ENCODE measurements at places on chromosomes 3 and 15. TPM values are rescaled to one million over a fixed set of nuclear protein-coding genes. Genes with fewer than 3 reads are reported as not detected.

- H3K4me1 ChIP-seq, result no peaks in the 10 kb centered on the region
- no peaks in the 10 kb centered on the region for H3K36me3 ChIP-seq
- no peaks in the 10 kb centered on the region for H3K27me3 ChIP-seq
- H3K4me3 ChIP-seq, result peak overlapping the region; percentile 70
- DNase-seq, result peak; percentile 87
- peak overlapping the region; percentile 92 for H3K27ac ChIP-seq
These were observed 753 bp downstream of the ITGB5 start for GRCh38 chr3:124886168-124887056.

DNA sequence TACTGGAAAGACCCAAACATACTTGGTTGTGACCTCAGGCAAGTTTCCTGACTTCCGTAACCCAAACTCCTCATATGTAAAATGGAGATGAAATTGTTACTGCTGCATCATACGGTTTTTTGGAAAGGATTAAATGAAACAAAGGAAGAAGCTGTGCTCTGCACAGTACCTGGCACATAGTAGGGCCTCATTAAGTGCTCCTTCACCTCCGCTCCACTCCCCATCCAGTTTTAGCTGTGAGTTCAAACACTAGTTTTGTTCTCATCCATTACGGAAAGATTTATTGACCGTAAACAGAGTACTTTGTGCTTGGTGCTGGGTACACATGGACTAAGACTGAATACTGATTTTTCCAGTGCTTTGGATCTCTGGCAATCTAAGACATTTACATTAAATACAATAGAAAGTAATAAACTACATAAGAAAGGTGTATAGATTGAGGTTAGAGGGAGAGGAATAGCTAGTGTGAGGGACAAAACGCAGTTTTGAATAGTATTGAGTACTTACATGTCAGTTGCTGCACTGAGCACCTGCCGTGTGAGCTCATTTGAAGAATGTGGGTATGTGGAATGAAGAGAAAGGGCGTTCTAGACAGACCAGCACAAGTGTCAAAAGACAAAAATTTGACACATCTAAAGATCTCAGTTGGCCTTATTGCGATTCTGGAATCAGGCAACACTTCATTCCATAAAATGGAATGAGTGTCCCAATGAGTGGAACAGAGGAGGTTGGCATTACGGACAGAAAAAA lies 594 bp upstream of the ICE2 start:
- H3K27ac ChIP-seq, result peak overlapping the region; percentile 84
- H3K36me3 ChIP-seq, result peaks cover 2% of the 10 kb centered on the region
- no peak for DNase-seq
- H3K27me3 ChIP-seq, result no peaks in the 10 kb centered on the region
- peaks cover 22% of the 10 kb centered on the region for H3K4me1 ChIP-seq

- no peaks in the 10 kb centered on the region for H3K36me3 ChIP-seq
- H3K4me1 ChIP-seq, result no peaks in the 10 kb centered on the region
- no peaks in the 10 kb centered on the region for H3K27me3 ChIP-seq
- no peak overlapping the region for H3K4me3 ChIP-seq
These were observed 828.4 kb downstream of the TUSC7 start for GRCh38 chr3:117537949-117538348.

The CPNE9 gene
- not detected for total RNA-seq

GRCh38 chr3:29695643-29696198 lies 414.9 kb downstream of the RBMS3 start:
- H3K4me1 ChIP-seq, result no peaks in the 10 kb centered on the region
- DNase-seq, result peak; percentile 50
- no peak overlapping the region for H3K4me3 ChIP-seq
- peak overlapping the region; percentile 66 for H3K27ac ChIP-seq
- no peaks in the 10 kb centered on the region for H3K36me3 ChIP-seq

- H3K27ac ChIP-seq, result no peak overlapping the region
- DNase-seq, result no peak
- peaks cover 30% of the 10 kb centered on the region for H3K4me1 ChIP-seq
- H3K36me3 ChIP-seq, result no peaks in the 10 kb centered on the region
- no peaks in the 10 kb centered on the region for H3K27me3 ChIP-seq
These were observed 117.4 kb downstream of the IL12A start for GRCh38 chr3:160105907-160106584.

DNA sequence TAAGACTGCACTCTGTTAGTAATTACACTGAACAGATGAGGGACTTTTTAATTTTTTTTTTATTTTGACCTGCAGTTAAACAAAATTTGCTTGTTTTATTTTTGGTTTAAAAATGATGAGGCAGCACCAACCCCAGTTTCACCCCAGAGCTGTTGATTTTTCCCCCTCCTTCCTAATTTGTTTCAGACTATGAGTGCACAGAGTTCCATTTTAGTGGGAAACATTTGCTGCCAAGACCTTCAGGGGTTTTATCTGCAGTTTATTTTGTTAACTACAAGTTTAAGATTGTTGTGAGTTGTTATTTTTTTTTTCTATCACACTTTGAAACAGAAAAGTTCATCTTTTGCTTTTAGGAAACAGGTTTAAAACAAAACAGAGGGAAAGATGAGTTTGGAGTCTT lies 455.9 kb upstream of the NR2F2 start:
- H3K4me1 ChIP-seq, result no peaks in the 10 kb centered on the region
- H3K27me3 ChIP-seq, result no peaks in the 10 kb centered on the region
- DNase-seq, result no peak
- no peak overlapping the region for H3K4me3 ChIP-seq
- H3K27ac ChIP-seq, result no peak overlapping the region

GRCh38 chr3:172040981-172041963 lies 1.9 kb downstream of the FNDC3B start:
- H3K4me3 ChIP-seq, result peak overlapping the region; percentile 84
- peaks cover 42% of the 10 kb centered on the region for H3K4me1 ChIP-seq
- H3K36me3 ChIP-seq, result no peaks in the 10 kb centered on the region

The CCDC13 gene
- 1.8 TPM for total RNA-seq

GRCh38 chr15:61871926-61872522 lies 188.2 kb downstream of the VPS13C start:
- peaks cover 2% of the 10 kb centered on the region for H3K36me3 ChIP-seq
- no peak for DNase-seq
- H3K4me1 ChIP-seq, result no peaks in the 10 kb centered on the region
- no peak overlapping the region for H3K4me3 ChIP-seq
- H3K27me3 ChIP-seq, result no peaks in the 10 kb centered on the region

GRCh38 chr3:191762323-191762960 lies 301.5 kb downstream of the PYDC2 start:
- no peak overlapping the region for H3K27ac ChIP-seq
- H3K36me3 ChIP-seq, result no peaks in the 10 kb centered on the region
- H3K27me3 ChIP-seq, result no peaks in the 10 kb centered on the region
- H3K4me1 ChIP-seq, result peaks cover 6% of the 10 kb centered on the region

The RPL32 gene
- total RNA-seq, result 408 TPM

DNA sequence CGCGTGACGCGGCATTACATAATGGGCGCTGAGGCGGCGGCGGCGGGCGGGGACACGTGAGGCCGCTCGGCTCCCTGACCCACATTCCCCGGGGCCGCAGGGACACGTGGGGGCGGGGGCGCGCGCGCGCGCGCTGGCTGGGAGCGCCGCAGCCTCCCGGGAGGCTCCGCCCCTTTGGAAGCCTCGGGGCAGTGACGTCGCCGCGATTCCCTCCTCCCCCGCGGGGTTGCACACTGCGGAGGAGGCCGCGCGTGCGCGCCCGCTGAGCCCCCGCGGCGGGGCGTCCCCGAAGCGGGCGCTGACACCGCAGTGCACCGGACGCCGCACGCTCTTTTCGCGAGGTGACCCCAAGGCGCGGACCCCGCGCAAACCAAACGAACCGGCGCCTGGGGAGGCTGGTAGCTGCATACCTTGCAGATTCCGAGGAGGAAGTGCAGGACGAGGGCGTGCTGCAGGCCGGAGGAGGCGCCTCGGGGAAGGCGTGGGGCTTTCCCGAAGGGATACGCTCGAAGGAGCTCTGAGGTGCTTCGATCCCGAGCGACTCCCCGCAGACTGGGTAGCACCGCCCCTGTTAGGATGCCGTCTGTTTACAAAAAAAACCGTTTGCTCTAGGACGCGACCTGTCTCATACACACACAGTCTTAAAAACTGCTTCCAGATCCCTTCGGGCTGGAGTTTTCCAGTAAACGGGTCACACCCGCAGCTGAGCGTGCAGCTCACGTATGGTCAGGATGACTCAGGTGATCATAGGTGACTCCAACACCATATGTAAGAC lies 1.0 kb downstream of the NR1D2 start:
- no peaks in the 10 kb centered on the region for H3K27me3 ChIP-seq
- H3K4me3 ChIP-seq, result peak overlapping the region; percentile 82
- peak; percentile 98 for DNase-seq
- no peaks in the 10 kb centered on the region for H3K36me3 ChIP-seq
- H3K4me1 ChIP-seq, result peaks cover 39% of the 10 kb centered on the region

- no peak for DNase-seq
- no peak overlapping the region for H3K27ac ChIP-seq
- no peaks in the 10 kb centered on the region for H3K27me3 ChIP-seq
- no peaks in the 10 kb centered on the region for H3K4me1 ChIP-seq
- H3K4me3 ChIP-seq, result no peak overlapping the region
These were observed 78.3 kb downstream of the NAALADL2 start for GRCh38 chr3:174937478-174937877.

GRCh38 chr15:67114846-67115585 lies 49.6 kb downstream of the SMAD3 start:
- DNase-seq, result no peak
- H3K27ac ChIP-seq, result no peak overlapping the region
- H3K4me1 ChIP-seq, result peaks cover 43% of the 10 kb centered on the region
- no peaks in the 10 kb centered on the region for H3K27me3 ChIP-seq
- no peak overlapping the region for H3K4me3 ChIP-seq
- H3K36me3 ChIP-seq, result no peaks in the 10 kb centered on the region

The AKAP13 gene
- 50.9 TPM for total RNA-seq

The CXCR6 gene
- total RNA-seq, result 1.4 TPM

The ALG1L2 gene
- not detected for total RNA-seq

DNA sequence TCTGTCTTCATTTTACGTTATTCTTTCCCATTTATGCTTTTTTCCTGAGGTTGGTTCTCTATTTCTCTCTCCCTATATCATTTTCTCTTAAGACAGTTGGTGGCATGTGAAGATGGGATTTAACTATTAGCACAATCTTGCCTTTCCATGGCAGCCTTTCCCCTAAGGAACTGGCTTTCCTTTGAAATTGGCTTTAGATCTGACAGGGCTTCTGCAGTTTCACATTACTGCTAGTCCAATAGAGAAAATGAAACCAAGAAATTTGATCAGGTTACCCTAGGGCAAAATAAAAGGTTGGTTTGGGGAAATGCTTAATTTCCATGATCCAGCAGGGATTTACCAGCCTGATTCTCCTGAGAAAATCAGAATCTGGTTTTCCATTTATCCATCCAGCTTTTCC lies 22.7 kb upstream of the CHL1 start:
- H3K4me1 ChIP-seq, result no peaks in the 10 kb centered on the region
- no peak overlapping the region for H3K4me3 ChIP-seq
- no peaks in the 10 kb centered on the region for H3K36me3 ChIP-seq
- no peaks in the 10 kb centered on the region for H3K27me3 ChIP-seq
- H3K27ac ChIP-seq, result no peak overlapping the region
- DNase-seq, result no peak

The CCR2 gene
- total RNA-seq, result 1.1 TPM

DNA sequence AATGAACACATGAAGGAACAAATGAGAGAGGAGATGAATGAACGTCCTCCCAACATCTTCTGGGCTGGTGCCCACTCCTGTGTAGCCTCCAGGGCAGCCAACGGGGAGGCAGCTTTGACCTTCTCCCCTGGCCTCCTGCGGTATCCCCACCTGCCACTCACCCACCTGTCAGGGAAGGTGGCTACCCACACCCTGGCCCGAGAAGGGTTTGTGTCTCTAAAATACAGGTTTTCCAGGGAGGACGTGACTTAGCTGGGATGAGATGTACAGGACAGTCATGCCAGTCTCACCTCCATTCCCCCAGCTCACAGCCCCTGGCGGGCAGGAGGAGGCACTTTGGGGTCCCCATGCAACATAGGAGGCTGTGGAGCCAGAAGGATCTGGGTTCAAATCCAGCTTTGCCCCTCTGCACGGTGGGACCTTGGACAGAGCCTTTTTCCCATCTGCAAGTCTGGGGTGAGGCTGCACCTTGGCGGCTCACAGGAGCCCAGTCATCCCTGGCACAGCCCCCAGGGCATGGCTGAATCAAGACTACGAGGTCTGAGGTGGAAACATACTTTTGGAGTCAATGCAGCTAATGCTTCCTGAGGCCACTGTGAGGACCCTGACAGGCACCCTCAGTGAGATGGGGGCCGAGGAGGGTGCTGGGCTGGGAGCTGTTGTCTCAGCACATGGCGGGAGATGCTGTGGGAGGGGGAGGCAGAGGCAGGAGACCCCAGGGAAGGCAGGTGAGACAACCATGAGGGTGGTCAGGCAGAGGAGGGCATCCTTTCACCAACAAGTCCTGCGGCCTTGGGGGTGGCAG lies 11.1 kb upstream of the PLXND1 start:
- no peak overlapping the region for H3K4me3 ChIP-seq
- no peaks in the 10 kb centered on the region for H3K27me3 ChIP-seq
- H3K36me3 ChIP-seq, result no peaks in the 10 kb centered on the region
- DNase-seq, result no peak
- no peaks in the 10 kb centered on the region for H3K4me1 ChIP-seq

DNA sequence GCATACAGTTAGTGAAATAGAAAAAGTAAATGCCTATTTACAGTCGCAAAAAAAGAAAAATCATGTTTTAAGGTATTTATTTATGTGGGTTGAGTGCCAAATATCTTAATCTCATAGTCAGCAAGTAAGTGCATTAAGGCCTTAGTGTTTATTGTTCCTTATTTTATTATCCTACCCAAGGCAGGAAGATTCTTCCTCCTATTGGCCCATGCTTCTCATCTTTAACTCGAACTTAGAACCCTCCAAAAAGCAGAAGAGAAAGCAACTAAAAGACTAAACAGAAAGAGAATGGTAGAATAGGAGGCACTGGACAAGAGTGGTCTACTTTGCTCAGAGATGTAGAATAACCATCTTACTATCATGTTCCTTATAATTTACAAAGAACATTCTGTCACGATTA lies 7.5 kb downstream of the RFX7 start:
- H3K27me3 ChIP-seq, result no peaks in the 10 kb centered on the region
- H3K4me3 ChIP-seq, result no peak overlapping the region
- no peaks in the 10 kb centered on the region for H3K36me3 ChIP-seq
- H3K27ac ChIP-seq, result no peak overlapping the region
- no peaks in the 10 kb centered on the region for H3K4me1 ChIP-seq

GRCh38 chr3:141403576-141403975 lies 35.3 kb downstream of the ZBTB38 start:
- H3K4me1 ChIP-seq, result no peaks in the 10 kb centered on the region
- peaks cover 6% of the 10 kb centered on the region for H3K36me3 ChIP-seq
- no peak for DNase-seq
- peak overlapping the region; percentile 15 for H3K27ac ChIP-seq

DNA sequence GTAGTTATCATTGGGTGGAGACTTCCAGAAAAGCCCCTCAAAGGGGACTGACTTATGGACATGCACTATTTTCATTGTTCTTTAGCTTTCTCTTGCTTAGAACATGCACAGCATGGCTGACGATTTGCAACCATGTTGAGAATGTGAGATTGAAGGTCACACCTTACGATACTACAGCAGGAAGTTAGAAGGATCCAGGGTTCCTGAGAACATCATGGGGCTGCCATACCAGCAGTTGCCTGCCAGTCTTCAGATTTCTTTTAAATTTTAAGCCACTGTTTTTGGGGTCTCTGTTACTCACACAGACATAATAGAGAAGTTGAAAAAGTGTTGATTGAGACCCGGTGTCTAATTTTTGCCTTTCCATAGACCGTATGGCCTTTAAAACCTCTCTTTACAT lies 396.5 kb downstream of the MECOM start:
- H3K4me1 ChIP-seq, result no peaks in the 10 kb centered on the region
- no peak overlapping the region for H3K27ac ChIP-seq
- H3K4me3 ChIP-seq, result no peak overlapping the region
- no peaks in the 10 kb centered on the region for H3K36me3 ChIP-seq
- H3K27me3 ChIP-seq, result no peaks in the 10 kb centered on the region

- no peaks in the 10 kb centered on the region for H3K36me3 ChIP-seq
- H3K4me1 ChIP-seq, result peaks cover 18% of the 10 kb centered on the region
- no peaks in the 10 kb centered on the region for H3K27me3 ChIP-seq
These were observed 96.5 kb downstream of the SLCO3A1 start for GRCh38 chr15:91950054-91950453.

Measured in right lobe of liver (tissue), 6 donors.